ENCODE measurements at places on chromosomes 16 and 17.

GRCh38 chr17:5769593-5770354 is 185.5 kb upstream of the NLRP1 start:
- no peak for DNase-seq

DNA sequence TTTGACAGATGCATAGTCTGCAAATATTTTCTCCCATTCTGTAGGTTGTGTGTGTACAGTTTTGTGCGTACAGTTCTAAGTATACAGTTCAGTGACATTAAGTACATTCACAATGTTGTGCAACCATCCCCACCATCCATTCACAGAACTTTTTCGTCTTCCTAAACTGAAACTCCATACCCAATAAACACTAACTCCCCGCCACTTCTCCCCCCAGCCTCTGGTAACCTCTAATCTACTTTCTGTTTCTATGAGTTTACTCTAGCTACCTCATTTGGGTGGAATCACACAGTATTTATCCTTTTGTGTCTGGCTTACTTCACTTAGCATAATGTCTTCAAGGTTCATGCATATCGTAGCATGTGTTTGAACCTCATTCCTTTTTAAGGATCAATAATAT is 14.3 kb downstream of the PIK3R5 start:
- no peak for DNase-seq

DNA sequence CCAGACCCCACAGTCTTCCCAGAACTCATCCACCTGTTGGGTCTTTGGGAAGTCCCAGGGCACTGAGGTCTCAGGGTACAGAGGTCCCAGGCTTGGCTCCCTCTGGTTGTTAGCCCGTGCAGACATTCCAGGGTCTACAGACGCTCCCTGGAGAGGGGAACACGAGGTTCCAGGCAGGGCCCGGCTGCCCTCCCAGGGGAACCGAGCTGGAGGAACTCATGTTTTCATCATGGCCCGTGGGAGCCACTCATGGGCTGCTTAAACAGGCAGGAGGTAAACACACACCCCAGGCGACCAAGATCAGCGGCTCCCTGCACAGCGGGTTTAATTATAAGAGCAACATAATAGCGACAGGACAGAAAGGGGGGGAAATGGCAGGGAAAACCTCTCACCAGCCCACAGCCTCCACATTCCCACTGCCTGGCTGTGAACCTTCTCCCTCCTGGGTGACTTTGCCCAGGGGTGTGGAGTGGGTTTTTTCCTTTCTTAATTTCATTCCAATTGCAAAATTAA is 36.5 kb downstream of the TRARG1 start:
- DNase-seq, result no peak

DNA sequence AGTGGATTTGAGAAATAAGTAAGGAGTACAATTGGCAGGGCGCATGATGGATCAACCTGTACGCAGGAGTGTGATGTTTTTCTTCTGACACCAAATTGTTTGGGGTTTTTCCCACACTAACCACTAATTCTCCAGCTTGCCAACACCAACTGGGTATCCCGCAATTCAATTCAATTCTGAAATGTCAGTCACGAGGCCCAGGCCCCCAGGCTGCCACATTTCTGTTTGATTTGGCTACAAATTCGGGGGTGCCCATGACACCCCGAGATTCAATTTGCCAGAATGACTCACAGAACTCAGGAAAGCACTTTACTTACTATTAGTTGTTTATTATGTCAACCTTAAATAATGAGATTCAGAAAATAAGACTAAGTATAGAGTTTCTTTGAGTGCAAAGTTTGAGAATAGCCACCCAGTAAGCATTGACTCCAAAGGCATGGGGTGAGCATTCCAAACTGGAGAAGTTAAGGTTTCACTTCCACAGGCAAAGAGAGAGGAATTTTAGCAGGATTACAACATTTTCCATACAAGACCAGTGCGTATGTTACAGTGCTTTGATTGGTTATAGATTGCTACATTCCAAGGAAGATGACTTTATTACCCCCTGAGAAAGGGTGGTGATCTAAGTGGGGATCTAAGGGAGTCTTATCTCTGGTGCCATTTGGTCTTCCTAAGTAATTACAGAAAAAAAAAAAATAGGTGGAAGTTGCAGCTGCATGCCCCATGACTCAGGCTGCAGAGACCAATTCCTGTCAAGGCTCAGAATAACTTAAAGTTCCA is 11.5 kb downstream of the SLC46A1 start:
- DNase-seq, result no peak

- no peak for DNase-seq
Observed at GRCh38 chr17:29042679-29043538, at the start of gene PIPOX. Gene PIPOX (plus strand): TSS chr17:29043141. CDS start chr17:29043226, 85 bp downstream.

DNA sequence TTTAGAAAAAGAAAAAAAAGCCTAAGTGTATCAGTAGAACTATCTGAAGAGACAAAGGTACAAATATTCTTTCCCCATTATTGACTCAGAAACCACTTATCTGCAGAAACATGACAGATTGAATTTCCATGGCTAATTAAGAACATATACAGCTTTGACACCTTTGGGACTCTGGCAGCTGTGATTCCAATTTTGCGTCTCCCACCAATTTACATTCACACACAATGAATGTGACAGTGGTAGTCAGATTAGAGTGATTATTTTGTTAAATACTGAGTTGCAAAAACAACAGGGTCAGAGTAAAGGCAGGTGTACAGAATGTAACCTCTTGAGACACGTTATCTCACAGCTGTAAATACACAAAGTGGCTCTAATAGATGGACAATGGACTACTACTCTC is 5.3 kb upstream of the PPM1D start:
- DNase-seq, result no peak

DNA sequence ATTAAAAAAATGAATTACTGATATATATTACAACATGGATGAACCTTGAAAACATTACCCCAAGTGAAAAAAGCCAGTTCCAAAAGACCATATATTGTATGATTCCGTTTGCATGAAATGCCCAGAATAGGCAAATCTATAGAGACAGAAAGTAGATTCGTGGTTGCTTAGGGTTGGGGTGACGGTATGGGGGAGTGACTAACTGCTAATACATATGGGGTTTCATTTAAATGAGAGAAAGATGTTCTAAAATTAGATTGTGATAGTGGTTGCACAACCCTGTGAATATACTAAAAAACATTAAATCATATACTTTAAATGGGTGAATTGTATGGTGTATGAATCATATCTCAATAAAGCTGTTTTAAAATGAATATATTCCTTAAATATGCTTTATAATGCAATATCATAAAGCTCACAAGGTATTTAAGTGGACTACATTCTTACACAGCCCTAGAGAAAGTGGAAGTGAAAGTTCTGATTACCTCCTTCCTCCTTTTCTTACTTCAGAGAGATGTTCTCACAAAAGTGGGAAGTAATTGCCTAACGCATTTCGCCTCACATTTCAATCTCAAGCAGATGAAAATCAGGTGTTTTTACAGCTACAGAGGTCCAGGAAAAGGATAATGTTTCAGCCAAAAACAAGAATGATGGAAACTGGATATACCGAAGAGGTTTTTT is 142.7 kb upstream of the GNAO1 start:
- no peak for DNase-seq

DNA sequence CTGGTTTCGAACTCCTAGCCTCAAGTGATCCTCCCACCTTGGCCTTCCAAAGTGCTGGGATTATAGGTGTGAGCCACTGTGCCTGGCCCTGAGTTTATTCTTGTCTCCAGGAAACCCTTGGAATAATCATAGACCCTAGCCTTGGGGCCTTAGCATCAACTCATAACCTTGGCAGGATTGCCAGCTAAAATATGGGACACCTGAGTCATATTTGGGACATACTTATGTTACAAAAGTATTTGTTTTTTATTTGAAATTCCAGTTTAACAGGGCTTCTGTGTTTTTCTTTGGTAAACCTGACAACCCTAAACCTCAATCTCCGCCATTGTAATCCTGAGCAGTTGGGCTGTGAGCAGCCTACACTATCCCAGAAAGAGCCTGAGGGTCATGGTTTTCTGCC is 28.6 kb upstream of the TNS4 start:
- no peak for DNase-seq

DNA sequence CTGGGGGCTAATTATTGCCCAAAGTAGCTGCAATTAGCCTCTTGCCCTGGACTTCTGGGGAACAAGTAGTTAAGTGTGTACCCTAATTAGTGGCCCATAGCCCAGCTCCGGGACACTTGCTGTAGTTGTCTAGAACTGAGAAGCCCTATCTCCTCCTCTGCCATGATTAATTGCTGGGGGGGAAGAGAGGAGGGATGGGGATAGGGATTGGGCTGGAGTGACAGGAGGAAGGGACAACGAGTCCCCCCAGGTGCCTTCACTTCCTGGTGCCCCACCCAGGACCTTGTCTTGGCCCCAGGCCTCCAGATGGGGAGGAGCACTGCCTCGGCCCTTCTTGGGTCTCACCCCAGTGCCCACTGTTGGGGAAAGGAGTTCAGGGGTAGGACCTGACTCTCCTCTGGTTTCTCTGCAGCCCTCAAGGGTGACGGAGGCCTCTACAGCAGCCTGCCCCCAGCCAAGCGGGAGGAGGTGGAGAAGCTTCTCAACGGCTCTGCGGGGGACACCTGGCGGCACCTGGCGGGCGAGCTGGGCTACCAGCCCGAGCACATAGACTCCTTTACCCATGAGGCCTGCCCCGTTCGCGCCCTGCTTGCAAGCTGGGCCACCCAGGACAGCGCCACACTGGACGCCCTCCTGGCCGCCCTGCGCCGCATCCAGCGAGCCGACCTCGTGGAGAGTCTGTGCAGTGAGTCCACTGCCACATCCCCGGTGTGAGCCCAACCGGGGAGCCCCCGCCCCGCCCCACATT is 17.4 kb downstream of the NGFR start:
- no peak for DNase-seq

GRCh38 chr17:50022463-50023130 is 27.6 kb upstream of the DLX3 start:
- no peak for DNase-seq

GRCh38 chr16:49454426-49455180 is 81.0 kb downstream of the C16orf78 start:
- DNase-seq, result no peak

DNA sequence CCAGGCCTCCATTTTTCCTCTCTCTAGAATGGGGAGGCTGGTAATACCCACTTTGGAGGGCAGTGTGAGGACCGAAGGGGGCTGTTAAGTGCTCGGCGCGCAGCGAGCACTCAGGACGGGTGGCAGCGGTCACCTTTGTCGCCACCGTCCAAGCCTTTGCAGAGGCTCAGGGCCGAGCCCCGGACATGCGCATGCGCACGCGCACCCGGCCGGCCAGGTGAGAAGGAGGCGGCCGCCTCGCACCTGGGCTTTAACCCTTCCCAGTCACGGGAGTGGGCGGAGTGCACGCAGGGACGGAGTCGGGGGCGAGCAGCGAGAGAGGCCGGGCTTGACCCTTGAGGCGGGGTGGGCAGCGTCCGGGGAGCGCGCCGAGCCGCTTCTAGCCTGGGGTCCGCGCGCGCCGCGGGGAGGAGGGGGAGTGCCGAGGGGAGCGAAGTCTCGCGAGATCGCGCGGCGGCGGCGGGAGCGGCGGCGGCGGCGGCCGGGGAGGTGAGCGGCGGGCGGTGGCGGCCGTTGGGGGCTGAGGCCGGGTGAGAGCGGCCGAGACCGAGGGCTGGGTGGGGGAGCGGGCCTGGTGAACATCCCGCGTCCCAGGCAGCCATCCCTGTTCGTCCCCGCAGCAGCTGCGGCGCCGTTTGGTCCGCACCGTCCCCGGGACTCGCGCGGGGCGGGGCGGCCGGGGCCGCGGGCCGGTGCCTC is at the start of gene MRTFB:
TSS of gene MRTFB (plus strand) at position 443 of the 699 bp plus-strand sequence. CDS start 69,288 bp downstream, outside the sequence.
- DNase-seq, result peak; percentile 62

DNA sequence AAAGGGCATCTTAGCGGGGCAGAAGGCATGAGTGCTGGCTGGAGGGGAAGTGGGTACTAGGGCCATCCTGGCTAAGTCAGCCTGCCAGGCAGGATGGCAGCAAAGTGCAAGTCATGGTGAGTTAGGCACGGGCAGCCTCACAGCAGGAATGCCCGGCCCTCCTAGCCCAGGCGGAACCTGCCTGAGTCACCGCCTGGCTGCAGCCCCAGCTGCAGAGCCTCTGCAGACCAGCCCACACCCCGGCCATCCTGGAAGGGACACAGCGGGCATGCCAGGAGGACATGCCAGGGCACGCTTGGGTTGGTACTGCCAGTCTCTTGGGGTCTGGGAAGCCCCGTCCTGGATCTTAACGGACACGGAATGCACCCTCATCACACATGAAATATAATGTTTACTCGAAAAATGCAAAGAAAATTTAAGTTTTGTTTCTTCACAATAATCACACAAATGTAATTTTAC is 5.0 kb upstream of the ALDH3A1 start:
- no peak for DNase-seq

GRCh38 chr16:15970743-15971439 is 21.5 kb downstream of the ABCC1 start:
- DNase-seq, result no peak

GRCh38 chr17:82835122-82835521 is 4.7 kb downstream of the ZNF750 start:
- no peak for DNase-seq

- no peak for DNase-seq
Observed at GRCh38 chr17:5225668-5226457, 8.8 kb downstream of the SCIMP start.

GRCh38 chr16:7057458-7057857 is 275.2 kb upstream of the RBFOX1 start:
- DNase-seq, result no peak

DNA sequence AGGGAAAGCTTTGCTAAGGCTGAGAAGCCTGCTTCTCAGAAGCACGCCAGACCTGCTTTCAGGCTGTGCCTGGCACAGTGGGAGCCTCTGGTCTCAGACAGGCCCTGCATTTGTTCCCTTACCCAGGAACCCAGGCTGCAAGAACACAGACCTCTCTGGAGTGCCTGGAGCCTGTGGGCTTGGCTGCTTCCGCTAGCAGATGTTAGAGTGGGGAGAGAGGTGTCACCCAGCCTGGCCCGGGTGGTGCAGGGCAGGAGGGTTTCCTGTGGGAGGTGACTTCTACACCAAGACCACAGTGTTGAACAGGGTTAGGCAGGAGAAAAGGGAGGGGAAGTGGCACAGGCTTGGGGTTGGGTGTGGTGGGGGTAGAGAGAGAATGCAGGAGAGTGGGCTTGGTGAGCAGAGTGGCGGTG is 35.8 kb upstream of the ADGRG1 start:
- DNase-seq, result no peak

DNA sequence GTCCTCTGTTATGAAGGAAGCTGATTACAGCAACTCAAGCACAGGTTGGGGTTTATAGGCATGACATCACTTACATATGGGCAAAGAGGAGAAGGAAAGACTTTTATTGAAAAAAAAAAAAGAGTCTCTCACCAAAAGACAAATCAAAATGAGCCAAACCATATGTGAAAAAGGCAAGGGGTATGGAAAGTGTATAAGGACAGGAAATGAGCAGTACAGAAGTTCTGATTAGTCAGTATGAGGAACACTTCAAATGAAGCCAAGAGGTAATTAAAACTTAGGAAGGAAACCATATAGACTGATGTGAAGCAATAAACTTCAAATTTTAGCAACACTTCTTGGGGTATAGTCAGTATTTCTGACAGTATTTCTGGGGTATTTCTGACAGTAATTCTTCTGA is 1372.6 kb downstream of the CDH11 start:
- no peak for DNase-seq

GRCh38 chr16:22971346-22971924 is 157.5 kb downstream of the HS3ST2 start:
- no peak for DNase-seq

- DNase-seq, result no peak
Observed at GRCh38 chr16:72637306-72637705, 410.6 kb downstream of the ZFHX3 start.

Data from cortex of kidney (tissue), 1 donor.